Hippocampal formation (tissue), 2 donors: ENCODE measurements at places on chromosomes 1 and 21.

DNA sequence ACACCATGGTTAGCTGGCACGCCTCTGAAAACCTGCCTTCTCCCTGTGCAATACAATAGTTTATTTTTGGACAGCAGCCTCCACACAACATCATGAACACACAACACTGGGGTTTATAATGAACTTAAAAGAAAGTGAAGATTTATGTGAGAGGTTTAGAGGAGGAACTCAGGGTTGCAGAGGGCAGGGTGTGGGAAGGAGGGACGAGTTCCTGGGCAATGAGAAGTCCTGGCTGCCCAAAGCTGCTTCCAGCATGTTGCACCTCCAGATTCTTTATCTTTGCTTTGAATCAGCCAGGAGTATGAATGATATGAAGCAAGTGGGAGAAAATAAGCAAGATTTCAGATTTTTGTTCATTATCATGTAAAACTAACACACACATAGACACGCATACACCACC, 11.3 kb upstream of the LRRC8D start:
- no peak for DNase-seq

GRCh38 chr21:28952686-28953085, 40.0 kb downstream of the LTN1 start:
- no peak for DNase-seq

DNA sequence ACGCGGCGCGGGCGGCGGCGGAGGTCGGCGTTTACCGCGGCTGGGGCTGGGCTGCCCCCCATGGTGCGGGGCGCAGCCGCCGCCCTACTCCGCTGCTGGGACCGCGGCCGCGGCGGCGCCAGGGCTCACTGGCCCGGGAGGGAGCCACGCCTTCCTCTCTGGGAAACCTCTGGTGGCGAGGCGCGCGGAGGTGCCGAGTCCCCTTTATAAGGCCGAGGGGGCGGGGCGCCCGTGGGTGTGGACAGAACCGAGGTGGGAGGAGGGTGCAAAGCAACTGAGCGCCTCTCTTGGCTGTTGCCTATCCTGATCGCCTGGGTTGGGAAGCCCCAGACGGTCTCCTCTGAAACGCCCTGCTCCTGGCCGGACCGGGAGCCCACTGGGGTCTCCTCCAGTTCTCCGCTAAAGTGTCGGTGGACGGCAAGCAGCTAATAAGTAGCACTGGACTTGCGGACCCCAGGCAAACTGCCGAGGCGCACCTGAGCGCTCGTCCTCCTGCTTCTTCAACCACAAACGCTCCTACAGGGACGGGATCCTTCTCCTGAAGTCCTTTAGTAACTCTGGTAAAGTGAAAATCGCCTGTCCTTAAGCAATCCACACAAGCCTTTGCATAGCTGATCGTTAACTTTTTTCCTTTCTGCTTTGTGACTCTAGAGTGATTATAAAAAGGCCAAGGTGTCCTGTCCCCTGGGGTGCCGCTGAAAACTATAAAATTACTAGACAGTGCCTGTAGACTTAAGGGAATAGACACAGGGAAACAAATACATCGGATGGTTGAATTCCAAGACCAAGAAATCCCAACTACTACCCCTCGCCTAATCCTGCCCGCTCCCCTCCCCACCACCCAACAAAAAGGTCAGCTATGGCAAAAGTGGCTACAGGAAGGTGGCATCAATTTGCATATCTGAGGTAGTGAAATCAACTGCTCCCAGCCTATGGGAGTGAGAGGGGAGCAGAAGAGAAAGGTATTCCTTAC, at the start of gene PTGER3:
TSS of gene PTGER3 (minus strand) at position 182 of the 973 bp plus-strand sequence. CDS start 239 bp downstream, outside the sequence.
- DNase-seq: no peak

- DNase-seq: no peak
Measured at GRCh38 chr1:86466986-86467385, 1.7 kb upstream of the CLCA1 start.

DNA sequence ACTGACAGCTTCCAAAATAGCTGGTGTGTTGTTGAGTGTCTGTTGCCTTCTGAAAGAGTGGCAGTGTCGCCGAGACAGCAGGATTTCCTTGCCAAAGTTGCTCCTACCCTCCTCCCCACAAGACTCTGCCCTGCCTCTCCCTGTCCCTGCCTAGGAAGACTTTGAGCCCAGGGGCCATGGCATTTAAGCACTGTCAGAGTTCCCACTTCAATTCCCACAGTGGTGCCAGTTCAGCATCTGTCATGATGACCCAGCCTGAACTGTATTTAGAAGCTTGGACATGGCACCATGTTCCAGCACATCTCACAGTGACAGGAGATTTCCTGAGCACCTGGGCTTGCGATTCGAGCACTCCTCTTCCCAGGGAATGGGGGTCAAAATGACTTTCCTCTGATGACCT, 43.6 kb downstream of the TBX15 start:
- DNase-seq: no peak

- DNase-seq: no peak
Measured at GRCh38 chr21:29208682-29209059, 78.2 kb downstream of the MAP3K7CL start.

DNA sequence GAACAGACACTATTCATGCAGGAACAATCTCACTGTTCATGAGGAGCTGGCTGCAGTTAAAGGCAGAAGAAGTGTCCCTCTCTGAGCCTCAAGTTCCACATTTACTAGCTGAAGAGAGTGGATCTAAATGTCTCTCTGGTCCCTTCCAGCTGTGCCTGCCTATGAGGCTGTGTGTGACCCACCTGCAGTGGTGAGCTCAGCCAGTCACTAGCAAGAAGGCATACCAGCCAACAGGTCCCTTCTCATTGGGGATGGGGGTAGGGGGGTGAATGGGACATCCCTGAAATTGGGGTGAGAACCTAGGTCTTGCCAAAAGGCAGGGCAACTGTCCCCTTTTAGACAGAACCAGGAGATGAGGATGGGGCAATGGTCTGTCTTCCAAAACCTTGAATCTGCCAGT, 13.6 kb downstream of the RD3 start:
- DNase-seq: no peak

GRCh38 chr1:38474738-38475623, 384.6 kb downstream of the RRAGC start:
- DNase-seq: no peak

GRCh38 chr1:162300057-162300917, 76.4 kb downstream of the SPATA46 start:
- no peak for DNase-seq

DNA sequence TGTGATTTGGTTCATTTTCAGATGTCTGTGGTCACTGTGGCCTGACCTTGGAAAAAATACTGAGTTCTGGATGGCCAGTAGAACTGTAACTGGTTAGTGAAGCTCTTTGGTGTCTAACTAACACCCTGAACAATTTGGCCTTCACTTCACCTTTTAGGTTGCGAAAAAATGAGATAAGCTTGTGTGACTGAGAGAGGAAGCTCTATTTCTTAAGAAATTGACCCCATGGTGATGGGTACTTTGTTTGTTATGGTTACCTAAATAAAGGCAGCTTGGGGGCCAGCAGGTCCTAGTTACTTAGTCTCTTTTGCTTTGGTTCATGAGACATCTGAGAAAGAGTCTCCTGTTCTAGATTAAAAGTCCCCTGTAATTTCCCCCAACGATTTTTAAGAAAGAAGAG, 181.6 kb downstream of the ZNF326 start:
- DNase-seq: no peak

DNA sequence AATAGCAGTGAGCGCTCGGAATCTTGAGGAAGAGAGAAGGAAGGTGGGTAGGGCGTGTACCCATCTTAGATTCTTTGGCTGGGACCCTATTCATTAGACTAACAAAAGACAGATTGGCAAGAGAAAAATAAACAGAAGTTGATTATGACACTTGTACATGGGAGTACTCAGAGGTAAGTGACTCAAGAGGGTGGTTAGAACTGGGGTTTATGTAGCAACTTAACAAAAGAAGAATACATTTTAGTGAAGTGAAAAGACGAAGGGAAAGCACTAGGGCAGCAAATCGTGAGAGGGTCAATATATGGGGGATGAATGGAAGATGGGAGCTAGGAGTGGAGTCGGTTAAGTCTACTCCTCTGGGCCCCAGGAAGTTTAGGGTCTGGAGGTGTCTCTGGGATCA, 25.8 kb upstream of the RCC2 start:
- no peak for DNase-seq

GRCh38 chr1:245377854-245378253, 223.1 kb downstream of the KIF26B start:
- DNase-seq: no peak

- DNase-seq: no peak
Measured at GRCh38 chr1:113036639-113037321, 36.2 kb upstream of the LRIG2 start.
